Activated T-cell treated with anti-CD3 and anti-CD28 coated beads, Interleukin-2, amount 50 U/mL, for 72 hours (primary cell): ENCODE measurements at places on chromosomes 7 and 10. TPM values are rescaled to one million over a fixed set of nuclear protein-coding genes. Genes with fewer than 3 reads are reported as not detected.

GRCh38 chr7:42292991-42293521, 56.0 kb upstream of the GLI3 start:
- no peak for DNase-seq
- H3K27me3 ChIP-seq = no peaks in the 10 kb centered on the region
- no peaks in the 10 kb centered on the region for H3K36me3 ChIP-seq
- H3K4me3 ChIP-seq = no peak overlapping the region

GRCh38 chr7:209416-209815, 17.0 kb downstream of the FAM20C start:
- no peaks in the 10 kb centered on the region for H3K27me3 ChIP-seq
- H3K4me1 ChIP-seq = no peaks in the 10 kb centered on the region
- H3K4me3 ChIP-seq = no peak overlapping the region
- H3K36me3 ChIP-seq = no peaks in the 10 kb centered on the region
- H3K27ac ChIP-seq = no peak overlapping the region

TRIM50 gene
- not detected for total RNA-seq

GRCh38 chr10:125991392-125991791, 95.0 kb downstream of the FANK1 start:
- peaks cover 3% of the 10 kb centered on the region for H3K36me3 ChIP-seq
- no peak overlapping the region for H3K27ac ChIP-seq
- H3K4me3 ChIP-seq = no peak overlapping the region
- no peak for DNase-seq

DNA sequence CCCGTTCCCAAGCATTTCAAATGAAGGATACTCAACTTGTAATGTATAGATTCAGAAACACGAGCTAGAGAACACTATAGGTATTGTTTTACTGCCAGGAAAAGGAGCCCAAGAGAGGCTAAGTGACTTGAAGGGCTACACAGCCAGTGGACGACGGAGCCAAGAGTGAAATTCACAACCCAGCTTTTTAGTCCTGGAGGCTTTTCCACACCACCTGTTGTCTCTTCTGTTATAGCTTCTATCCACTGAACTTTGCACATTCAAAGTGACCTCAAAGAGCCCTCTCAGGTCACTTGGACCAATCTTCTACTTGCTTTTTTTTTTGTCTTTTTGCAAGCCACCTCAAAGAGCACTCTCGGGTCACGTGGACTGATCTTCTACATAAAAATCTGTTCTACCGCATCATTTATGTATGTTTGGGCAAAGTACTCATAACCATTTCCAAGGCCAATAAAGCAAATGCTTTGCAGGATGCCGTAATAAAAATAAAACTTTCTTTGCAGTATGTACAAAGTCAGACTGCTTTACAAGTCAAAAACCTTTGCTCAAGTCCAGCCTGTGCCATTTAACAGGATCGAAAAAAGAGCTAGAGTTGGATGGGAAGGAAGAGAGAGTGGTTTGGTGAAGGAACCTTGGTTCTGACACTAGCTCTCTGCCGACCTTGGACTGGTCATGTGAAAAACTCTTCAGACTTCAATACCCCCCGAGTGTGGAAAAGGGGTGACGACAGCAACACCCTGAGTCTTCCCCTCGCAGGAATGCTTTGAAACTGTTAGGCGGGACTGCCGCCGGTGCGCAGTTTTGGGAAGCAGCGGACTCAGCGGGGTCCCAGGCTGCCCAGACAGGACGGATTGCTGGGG, 821 bp downstream of the SLC35B4 start:
- no peaks in the 10 kb centered on the region for H3K27me3 ChIP-seq
- DNase-seq = no peak
- H3K36me3 ChIP-seq = no peaks in the 10 kb centered on the region
- H3K4me3 ChIP-seq = peak overlapping the region; percentile 90
- peak overlapping the region; percentile 82 for H3K27ac ChIP-seq
- peaks cover 22% of the 10 kb centered on the region for H3K4me1 ChIP-seq

- DNase-seq = no peak
- no peak overlapping the region for H3K27ac ChIP-seq
- no peak overlapping the region for H3K4me3 ChIP-seq
- no peaks in the 10 kb centered on the region for H3K4me1 ChIP-seq
These were observed 31.1 kb upstream of the USP6NL start for GRCh38 chr10:11642566-11642965.

TRIM73 gene
- total RNA-seq = 12.1 TPM

DNA sequence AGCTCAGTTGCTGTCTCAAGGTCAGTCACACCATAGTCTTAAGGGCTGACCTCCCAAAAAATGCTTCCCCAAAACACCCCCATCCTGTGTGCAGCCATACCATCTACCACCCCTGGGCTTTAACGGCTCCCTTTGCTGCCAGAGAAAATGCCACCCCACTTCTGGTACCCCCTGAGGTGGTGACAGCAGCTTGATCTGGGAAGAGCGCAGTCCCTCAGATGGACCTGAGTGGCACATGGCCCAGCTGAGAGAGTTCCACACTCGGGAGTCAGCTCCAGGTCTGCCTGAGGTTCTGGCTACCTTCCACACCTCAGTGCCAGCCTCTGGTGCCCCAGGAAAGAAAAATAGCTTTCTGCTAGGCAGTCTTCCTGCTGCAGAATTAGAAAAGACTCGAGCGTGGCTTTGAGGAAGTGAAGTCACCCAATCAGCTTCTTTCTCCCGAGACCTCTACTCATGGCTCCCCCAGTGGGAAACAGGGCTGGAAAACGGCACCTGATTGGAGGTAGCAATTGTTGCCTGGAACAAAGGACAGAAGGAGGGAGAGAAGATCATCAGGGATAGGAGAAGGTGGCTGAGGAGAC, 151.7 kb downstream of the ARHGAP21 start:
- peaks cover 12% of the 10 kb centered on the region for H3K4me1 ChIP-seq
- H3K27me3 ChIP-seq = peaks cover 21% of the 10 kb centered on the region
- no peak for DNase-seq
- H3K36me3 ChIP-seq = no peaks in the 10 kb centered on the region
- no peak overlapping the region for H3K27ac ChIP-seq

CHAT gene
- total RNA-seq = 0.14 TPM

HOXA5 gene
- total RNA-seq = not detected

CALHM3 gene
- total RNA-seq = not detected

- DNase-seq = no peak
- H3K4me1 ChIP-seq = no peaks in the 10 kb centered on the region
- H3K4me3 ChIP-seq = no peak overlapping the region
- no peaks in the 10 kb centered on the region for H3K36me3 ChIP-seq
These were observed 110.0 kb upstream of the JCAD start for GRCh38 chr10:30169342-30169741.

PTF1A gene
- total RNA-seq = not detected

- no peaks in the 10 kb centered on the region for H3K27me3 ChIP-seq
- H3K4me3 ChIP-seq = no peak overlapping the region
- H3K36me3 ChIP-seq = peaks cover 3% of the 10 kb centered on the region
- H3K27ac ChIP-seq = no peak overlapping the region
These were observed 100.3 kb downstream of the PLPP4 start for GRCh38 chr10:120557311-120557710.

GRCh38 chr10:101512738-101513137, 75.3 kb downstream of the POLL start:
- no peaks in the 10 kb centered on the region for H3K4me1 ChIP-seq
- no peaks in the 10 kb centered on the region for H3K36me3 ChIP-seq
- H3K27ac ChIP-seq = no peak overlapping the region
- no peak for DNase-seq
- no peak overlapping the region for H3K4me3 ChIP-seq
- no peaks in the 10 kb centered on the region for H3K27me3 ChIP-seq

MLXIPL gene
- total RNA-seq = 0.14 TPM

GRCh38 chr10:75432176-75432575, 752 bp downstream of the LRMDA start:
- DNase-seq = no peak
- no peak overlapping the region for H3K4me3 ChIP-seq
- no peak overlapping the region for H3K27ac ChIP-seq
- H3K4me1 ChIP-seq = peaks cover 5% of the 10 kb centered on the region
- H3K27me3 ChIP-seq = peaks cover 58% of the 10 kb centered on the region

GRCh38 chr7:30926313-30926712, 14.7 kb downstream of the AQP1 start:
- no peaks in the 10 kb centered on the region for H3K4me1 ChIP-seq
- H3K4me3 ChIP-seq = no peak overlapping the region
- H3K36me3 ChIP-seq = no peaks in the 10 kb centered on the region
- no peak for DNase-seq
- H3K27me3 ChIP-seq = no peaks in the 10 kb centered on the region
- no peak overlapping the region for H3K27ac ChIP-seq

- H3K4me3 ChIP-seq = peak overlapping the region; percentile 59
- H3K36me3 ChIP-seq = no peaks in the 10 kb centered on the region
- H3K27me3 ChIP-seq = no peaks in the 10 kb centered on the region
- peaks cover 66% of the 10 kb centered on the region for H3K4me1 ChIP-seq
- H3K27ac ChIP-seq = no peak overlapping the region
These were observed 387 bp downstream of the EPHA1 start for GRCh38 chr7:143408252-143408685.

EBF3 gene
- not detected for total RNA-seq

GRCh38 chr7:26813432-26813831, 51.0 kb downstream of the SKAP2 start:
- H3K4me1 ChIP-seq = no peaks in the 10 kb centered on the region
- H3K36me3 ChIP-seq = no peaks in the 10 kb centered on the region
- H3K4me3 ChIP-seq = no peak overlapping the region
- no peak for DNase-seq
- H3K27me3 ChIP-seq = no peaks in the 10 kb centered on the region

ABCB4 gene
- 0.07 TPM for total RNA-seq

- H3K27ac ChIP-seq = peak overlapping the region; percentile 95
- peak overlapping the region; percentile 97 for H3K4me3 ChIP-seq
- H3K27me3 ChIP-seq = no peaks in the 10 kb centered on the region
- peaks cover 52% of the 10 kb centered on the region for H3K4me1 ChIP-seq
- DNase-seq = no peak
- no peaks in the 10 kb centered on the region for H3K36me3 ChIP-seq
These were observed 377 bp upstream of the POLR1F start for GRCh38 chr7:19709249-19709578.

GRCh38 chr7:95594185-95594584, 2.1 kb downstream of the PDK4 start:
- no peaks in the 10 kb centered on the region for H3K36me3 ChIP-seq
- no peak overlapping the region for H3K4me3 ChIP-seq

DNA sequence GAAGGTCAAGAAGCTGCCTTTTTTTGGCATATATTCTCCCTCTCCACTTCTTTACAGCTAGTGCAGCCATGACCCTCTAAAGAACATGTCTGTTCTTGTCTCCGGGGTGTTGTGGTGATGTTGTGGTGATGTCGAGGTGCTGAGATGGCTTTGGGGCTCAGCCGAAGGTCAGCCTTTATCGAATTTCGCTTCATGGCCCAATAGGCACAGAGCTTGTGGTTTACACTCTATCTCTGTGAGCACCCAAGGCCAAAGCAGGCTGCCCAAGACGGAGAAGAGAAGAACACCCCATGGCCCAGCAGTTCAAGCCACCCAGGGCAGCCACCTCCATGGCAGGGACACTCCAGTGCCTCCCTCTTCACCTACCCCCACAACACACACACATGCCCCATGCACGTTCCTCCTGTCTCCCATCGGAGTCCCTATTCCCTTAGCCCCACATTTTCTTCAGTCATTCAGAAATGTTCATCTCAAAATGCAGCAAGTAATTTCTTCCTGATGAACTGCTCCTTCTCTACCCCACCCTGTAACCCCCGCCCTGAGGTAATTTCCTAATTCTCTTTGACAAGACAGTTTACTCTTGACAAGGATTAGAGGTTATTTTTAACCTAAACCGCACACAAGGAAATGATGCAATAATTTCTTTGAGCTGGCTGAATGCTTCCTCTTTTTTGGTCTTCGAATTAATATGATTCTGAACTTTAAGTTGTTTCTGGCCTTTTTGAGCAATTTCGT, 18.6 kb upstream of the ADRB1 start:
- peaks cover 2% of the 10 kb centered on the region for H3K36me3 ChIP-seq
- H3K27me3 ChIP-seq = peaks cover 49% of the 10 kb centered on the region
- DNase-seq = no peak
- peak overlapping the region; percentile 49 for H3K4me3 ChIP-seq

OPALIN gene
- total RNA-seq = not detected

DNA sequence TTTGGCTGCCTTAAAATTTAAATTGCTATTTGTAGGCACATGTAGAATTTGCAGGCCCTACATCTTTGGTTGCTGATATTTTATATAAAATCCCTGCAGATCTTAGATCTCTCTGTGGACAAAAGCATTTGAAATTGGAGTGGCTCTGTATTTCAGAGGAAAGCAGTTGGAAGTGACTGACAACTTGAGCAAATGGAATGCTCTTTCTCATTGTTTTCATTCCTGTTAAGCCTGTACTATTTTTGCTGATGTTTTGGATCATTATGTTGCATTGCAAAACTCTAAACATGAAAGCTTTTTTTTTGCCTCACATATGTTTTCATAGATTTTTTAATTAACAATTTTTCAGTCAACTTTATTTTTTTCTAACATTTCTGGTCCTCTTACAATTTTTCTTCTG, 251.2 kb upstream of the MDFIC start:
- H3K36me3 ChIP-seq = no peaks in the 10 kb centered on the region
- H3K4me1 ChIP-seq = no peaks in the 10 kb centered on the region
- H3K27ac ChIP-seq = no peak overlapping the region
- H3K4me3 ChIP-seq = no peak overlapping the region

DNA sequence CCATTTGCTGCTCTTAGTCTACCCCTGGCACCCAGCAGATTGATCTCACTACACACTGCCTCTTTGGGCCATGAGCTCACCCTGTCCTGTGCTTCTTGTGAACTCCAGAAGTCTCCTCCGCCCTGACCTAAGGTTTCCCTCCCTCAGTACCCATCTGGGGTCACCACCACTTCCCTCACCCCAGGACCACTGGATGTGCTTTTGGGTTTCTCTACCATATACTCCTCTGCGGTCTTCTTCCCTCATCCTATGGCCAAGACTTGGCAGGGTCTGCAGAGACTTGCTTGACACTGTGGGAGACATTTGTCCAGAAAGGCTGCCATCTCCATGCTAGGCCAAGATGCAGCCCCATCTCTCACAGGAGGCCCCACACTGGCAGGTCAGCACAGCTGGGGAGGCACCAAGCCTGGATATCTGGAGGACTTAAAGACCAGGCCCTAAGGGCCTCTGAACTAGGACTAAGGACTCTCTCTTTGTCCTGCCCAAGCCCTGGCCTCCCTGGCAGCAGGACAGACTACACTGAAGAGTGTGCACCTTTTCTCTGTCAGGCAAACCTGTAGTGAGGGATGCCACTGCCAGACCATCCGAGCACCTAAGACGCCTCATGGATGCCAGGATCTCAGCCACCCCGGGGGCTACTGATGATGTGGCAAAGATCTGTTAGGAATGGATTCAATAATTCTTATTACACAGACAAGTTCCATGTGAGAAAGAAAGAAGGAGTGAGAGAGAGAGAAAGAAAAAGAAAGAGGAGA, 134.6 kb downstream of the ZNF467 start:
- DNase-seq = no peak
- H3K27me3 ChIP-seq = no peaks in the 10 kb centered on the region
- H3K27ac ChIP-seq = no peak overlapping the region
- no peak overlapping the region for H3K4me3 ChIP-seq
- H3K4me1 ChIP-seq = no peaks in the 10 kb centered on the region

- H3K4me1 ChIP-seq = peaks cover 66% of the 10 kb centered on the region
- H3K4me3 ChIP-seq = peak overlapping the region; percentile 2
- H3K36me3 ChIP-seq = peaks cover 22% of the 10 kb centered on the region
- no peaks in the 10 kb centered on the region for H3K27me3 ChIP-seq
- DNase-seq = no peak
- no peak overlapping the region for H3K27ac ChIP-seq
These were observed 19.8 kb downstream of the MDFIC start for GRCh38 chr7:114941692-114942091.
